Fibroblast of the aortic adventitia (primary cell): ENCODE measurements at places on chromosomes 2 and 18.

DNA sequence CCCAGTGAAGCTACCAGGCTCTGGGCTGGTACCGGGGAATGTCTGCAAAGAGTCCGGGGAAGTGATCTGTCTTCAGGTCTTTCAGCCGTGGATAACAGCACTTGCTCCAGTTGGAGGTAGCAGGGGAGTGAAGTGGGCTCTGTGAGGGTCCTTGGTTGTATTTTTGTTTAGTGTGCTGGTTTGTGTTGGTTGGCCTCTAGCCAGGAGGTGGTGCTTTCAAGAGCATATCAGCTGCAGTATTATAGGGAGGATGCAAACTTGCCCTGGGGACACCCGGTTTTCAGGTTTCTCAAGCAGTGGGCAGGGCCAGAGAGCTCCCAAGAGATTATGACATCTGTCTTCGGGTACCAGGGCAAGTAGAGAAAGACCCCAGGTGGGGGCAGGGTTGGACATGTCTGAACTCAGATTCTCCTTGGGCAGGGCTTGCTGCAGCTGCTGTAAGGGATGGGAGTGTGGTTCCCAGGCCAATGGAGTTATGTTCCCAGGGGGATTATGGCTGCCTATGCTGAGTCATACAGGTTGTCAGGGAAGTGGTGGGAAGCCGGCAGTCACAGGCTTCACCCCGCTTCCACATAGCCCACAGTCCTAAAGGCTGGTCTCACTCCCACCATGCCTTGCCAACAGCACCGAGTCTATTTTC is 34.4 kb downstream of the ACAA2 start:
- no peak for DNase-seq

DNA sequence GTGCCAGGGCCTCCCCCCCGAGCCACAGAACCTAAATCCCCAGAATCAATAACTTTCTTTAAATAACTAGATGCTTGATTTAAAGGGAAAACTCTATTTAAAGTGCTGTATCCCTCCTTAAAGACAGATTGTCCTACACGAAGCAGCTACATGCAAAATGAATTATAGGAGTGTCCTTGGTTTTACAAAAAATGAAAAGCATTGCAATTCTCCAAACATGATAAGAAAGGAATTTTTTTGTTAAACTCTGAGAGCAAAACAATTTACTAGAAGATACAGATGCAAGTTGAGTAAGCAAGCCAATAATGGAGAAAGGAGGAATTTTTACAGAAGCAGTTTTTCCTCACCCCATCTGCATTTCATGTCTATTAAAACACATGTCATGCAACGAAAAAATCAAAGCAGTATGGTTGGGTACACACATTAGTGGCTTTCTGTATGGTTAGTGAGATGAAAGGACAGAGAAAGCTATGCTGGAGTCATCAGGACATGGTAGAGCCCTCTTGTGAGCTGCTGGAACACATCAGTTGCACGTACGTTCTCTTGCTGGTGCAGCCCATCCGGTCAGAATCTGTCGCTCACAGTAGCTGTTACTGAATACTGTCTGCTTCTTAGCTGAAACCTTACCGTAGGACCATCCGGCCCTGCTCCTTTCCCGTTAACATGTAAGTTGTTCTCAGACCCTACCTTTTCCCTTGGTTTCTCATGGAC is 25.9 kb upstream of the STEAP3 start:
- peak; percentile 70 for DNase-seq

GRCh38 chr2:130787841-130788240 is 32.5 kb downstream of the AMER3 start:
- DNase-seq, result no peak

GRCh38 chr18:49663899-49664890 is 102.3 kb downstream of the LIPG start:
- DNase-seq, result peak; percentile 27

GRCh38 chr2:56077359-56077915 is 106.4 kb upstream of the CCDC85A start:
- peak; percentile 28 for DNase-seq
